ENCODE measurements at places on chromosomes 6 and 20.

DNA sequence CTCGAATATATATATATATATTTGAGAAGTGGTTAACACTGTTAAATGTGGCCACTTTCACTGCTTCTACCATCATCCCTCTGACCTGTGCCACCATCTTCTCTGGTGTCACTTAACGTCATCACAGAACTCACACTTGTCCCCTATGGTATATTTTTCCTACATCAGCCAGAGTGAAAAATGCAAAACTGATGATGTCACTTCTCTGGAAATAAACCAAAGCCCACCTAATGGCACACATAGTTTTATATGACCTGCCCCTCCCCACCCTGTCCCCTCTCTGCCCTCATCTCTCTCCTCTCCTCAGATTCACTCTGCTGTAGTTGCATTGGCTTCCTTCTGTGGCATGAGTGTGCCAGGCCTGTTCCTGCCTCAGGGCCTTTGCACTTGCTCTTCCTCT, 63.9 kb upstream of the IFNGR1 start:
- DNase-seq = no peak

- DNase-seq = no peak
Measured at GRCh38 chr6:159170333-159170672, 1.1 kb downstream of the FNDC1 start.

- DNase-seq = no peak
Measured at GRCh38 chr20:34711813-34712430, 7.8 kb downstream of the TP53INP2 start.

GRCh38 chr20:62726716-62727583, 18.3 kb downstream of the NTSR1 start:
- no peak for DNase-seq
